ENCODE measurements at places on chromosomes 6 and 20.

DNA sequence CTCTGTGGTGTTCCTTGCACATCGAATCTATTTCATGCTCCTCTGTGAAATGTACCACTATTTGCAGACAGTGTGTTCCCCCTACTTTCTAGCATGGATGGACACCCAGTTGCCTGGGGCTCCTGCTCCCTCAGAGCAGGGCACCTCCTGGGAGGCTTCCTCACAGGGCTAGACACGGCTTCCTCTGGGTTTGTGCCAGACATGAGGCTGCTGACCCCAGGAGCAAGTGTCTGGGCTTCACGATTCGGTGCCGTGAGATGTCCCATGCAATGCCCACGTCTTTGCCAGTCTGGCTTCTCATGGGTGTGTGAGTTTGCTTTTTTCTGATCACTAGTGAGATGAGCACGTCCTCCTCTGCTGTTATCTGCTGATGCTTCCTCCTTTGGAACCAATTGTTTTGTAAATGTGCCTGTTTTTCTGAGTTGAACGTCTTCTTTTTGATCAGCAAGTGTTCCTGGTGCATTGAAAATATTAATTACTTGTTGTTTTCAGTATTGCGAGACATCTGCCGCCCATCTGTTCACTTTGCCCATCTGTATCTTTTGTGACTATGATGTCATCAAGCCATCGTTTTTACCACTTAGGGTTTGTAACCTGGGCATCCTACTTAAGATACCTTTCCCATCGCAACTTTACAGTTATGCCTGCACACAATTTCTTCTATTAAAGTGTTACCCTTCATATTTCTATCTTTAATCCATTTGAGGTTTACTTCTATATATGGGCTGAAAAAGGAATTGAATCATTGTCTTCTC, 92.0 kb downstream of the TTLL2 start:
- no peak for DNase-seq

GRCh38 chr20:4721719-4722118, at the start of gene PRND:
PRND (plus strand) TSS chr20:4721909; CDS start chr20:4724552, 2,643 bp downstream.
- DNase-seq = no peak

- DNase-seq = no peak
These were observed 6.8 kb downstream of the GUCA1A start for GRCh38 chr6:42179945-42180313.

DNA sequence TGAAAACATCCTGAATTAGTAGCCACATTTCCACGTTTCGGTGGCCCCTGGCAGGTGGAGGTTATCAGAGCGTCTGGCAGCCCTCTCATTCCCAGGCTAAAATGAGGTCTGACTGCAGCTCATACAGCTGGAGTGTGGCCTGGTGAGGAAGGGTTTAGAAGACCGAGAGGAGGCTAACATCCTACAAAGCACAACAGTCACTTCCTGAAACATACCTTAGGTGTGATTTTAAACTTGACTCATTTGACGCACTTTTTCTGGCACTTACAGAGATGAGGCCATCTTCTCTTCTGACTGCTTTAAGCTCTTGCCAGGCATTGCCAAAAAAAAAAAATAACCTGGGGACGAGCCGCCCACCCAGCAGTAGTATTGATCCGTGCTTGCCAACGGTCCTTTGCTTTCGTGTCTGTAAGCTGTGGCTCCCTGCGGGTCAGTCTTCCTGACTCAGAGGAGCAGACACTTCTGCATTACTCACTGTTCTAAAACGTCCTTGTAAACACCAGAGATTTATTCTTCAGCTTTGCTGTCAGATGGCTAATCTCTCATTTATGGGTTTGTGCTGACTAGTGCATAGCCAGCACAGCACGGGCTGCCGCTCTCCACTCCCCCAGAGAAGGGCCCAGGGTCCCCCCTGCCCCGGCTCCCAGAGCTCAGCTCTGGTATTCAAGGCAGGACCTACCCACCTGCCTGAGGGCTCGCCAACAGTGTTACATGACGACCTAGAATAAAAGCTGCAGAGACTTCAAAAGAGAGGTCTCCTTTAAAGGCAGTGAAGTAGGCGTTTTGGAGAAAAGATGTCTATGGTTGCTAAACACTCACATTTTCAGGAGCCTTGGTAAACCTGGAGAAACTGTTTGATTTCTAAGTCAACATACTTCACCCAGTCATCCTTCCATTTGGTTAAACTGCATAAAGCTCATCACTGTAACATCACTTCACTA, 78.5 kb upstream of the FRMD1 start:
- no peak for DNase-seq

- DNase-seq = no peak
These were observed 103.5 kb upstream of the SIRPG start for GRCh38 chr20:1761116-1761515.

- DNase-seq = no peak
These were observed 51.9 kb upstream of the MCUR1 start for GRCh38 chr6:13866301-13866700.

Measured in GM19239 (cell line).